Activated CD8-positive, alpha-beta T cell treated with anti-CD3 and anti-CD28 coated beads, Interleukin-2, amount 10 ng/mL, durations not matched to agents 7 days and 5 days (primary cell): ENCODE measurements at places on chromosomes 12 and 14. TPM values are rescaled to one million over a fixed set of nuclear protein-coding genes. Genes with fewer than 3 reads are reported as not detected.

SIVA1 gene
- total RNA-seq: 186 TPM

DNA sequence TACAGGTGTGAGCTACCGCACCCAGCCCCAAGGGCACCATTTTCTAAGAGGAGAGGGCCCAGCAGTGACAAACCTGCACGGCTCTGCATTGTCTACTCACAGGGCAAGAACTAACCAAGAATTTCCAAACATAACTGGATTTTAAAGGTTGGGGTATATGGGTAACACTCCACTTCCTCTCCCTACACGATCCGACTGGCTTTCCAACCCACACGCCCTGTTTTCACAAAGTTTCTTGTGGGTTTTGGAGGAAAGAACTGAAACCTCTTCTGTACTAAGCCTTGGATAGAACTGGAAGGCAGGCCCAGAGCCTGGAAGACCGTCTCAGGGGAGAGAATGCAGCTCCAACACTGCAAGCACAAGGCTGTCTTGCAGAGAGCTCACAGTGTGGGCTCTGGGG, 24.9 kb downstream of the SNRNP35 start:
- no peak overlapping the region for H3K4me3 ChIP-seq
- H3K27me3 ChIP-seq: no peaks in the 10 kb centered on the region
- no peak overlapping the region for H3K27ac ChIP-seq
- peaks cover 19% of the 10 kb centered on the region for H3K4me1 ChIP-seq
- no peak for DNase-seq
- no peaks in the 10 kb centered on the region for H3K36me3 ChIP-seq

ALDH1L2 gene
- total RNA-seq: 0.21 TPM

OTOGL gene
- not detected for total RNA-seq
